ENCODE measurements at places on chromosomes 6 and 20.

GRCh38 chr6:74458536-74458935 is 747.3 kb downstream of the COL12A1 start:
- no peak for DNase-seq

- DNase-seq: no peak
Observed at GRCh38 chr20:4573564-4574355, 147.9 kb upstream of the PRND start.

GRCh38 chr6:154613137-154613676 is 102.7 kb upstream of the CNKSR3 start:
- no peak for DNase-seq

DNA sequence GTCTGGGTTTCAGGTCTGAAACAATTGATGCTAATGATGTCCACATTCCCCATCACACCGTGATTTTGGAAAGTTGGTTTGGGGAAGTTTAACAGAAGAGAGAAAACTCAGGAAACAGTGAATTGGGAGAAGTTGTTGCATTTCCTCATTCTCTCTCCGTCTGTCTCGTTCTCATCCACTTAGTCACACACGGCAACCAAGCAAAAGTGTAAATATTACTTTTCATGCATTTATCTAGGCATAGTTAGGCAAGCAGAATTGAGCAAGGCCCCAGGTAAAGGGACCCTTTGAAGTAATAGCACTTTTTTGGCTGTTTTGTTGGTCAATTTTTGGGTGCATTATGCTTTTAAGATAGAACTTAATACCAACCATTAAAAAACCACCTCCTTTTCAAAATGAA is 137.0 kb upstream of the SULF2 start:
- DNase-seq: no peak

- no peak for DNase-seq
Observed at GRCh38 chr20:2509468-2509781, 710 bp upstream of the ZNF343 start.

DNA sequence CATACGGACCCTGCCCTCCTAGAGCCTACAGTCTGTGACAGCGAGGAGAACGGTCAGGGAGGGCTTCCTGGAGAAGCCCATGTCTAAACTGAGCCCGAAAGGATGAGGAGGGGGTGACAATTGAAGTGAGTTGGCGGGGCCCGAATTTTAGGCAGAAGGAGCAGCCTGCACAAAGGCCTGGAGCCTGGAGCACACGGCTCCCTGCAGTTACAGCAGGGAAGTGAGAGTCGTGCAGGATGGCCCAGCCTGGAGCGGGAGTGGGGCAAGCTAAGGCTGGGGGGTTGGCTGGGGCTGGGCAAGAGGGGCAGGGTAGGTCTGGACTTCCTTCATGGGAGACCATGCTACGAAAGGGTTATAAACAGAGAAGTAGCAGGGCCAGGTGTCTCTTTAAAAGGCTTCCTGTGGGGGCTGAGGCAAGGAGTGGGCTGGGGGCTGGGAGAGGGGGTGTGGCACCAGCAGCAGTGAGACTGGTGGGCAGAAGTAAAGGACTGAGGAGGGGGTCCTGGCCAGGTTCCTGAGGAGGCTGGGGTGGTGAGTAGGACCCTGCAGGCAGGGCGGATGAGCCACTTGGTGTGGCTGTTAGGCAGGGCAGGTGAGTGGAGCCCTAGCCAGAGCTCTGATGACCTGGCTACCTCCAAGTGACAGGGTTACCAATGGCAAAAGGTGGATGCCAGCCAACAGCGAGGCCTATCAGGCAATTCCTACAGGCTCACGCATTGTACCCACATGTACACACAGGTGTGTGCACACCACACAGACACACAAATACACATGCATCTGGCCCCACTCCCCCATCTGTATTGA is 119.2 kb downstream of the MRPL14 start:
- no peak for DNase-seq

DNA sequence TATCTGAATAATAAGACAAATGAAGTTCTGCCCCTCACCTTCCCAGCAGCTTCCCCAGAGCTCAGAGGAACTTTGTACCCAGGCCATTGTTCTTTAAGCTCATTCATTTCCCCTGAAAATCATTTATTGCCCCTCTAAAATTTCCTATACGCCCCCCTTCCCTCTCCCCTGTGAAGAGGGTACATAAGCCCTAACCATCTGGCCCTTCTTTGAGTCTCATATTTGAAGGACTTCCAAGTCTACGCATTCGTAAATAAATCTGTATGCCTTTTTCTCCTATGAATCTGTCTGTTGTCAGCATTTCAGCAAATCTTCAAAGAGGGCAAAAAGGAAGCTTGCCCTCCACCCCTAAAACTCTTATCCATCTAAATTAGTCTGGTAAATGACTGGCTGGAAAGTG is 73.1 kb upstream of the DST start:
- DNase-seq: no peak

GRCh38 chr20:34585019-34585418 is 26.5 kb downstream of the MAP1LC3A start:
- no peak for DNase-seq

DNA sequence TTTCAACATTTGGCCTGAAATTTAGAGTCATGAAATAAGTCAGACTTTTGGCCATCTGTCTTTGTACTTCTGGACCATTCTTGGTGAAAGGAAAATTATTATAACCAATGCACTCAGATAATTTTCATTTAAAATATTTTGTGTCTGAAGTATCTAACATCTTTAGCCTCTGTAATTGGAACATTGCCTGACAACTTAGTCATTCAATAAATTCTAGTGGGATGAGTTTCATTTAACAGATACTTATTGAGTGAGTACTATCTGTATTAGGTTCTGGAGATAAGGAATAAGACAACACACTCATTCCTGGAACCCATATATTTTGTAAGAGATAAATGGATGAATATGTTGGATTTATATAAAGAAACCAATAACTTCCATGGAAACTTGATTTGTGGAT is 536.0 kb downstream of the BCKDHB start:
- no peak for DNase-seq

- DNase-seq: no peak
Observed at GRCh38 chr6:91487696-91488392, 901.0 kb upstream of the MAP3K7 start.

- no peak for DNase-seq
Observed at GRCh38 chr6:92521553-92521952, 897.8 kb downstream of the EPHA7 start.

DNA sequence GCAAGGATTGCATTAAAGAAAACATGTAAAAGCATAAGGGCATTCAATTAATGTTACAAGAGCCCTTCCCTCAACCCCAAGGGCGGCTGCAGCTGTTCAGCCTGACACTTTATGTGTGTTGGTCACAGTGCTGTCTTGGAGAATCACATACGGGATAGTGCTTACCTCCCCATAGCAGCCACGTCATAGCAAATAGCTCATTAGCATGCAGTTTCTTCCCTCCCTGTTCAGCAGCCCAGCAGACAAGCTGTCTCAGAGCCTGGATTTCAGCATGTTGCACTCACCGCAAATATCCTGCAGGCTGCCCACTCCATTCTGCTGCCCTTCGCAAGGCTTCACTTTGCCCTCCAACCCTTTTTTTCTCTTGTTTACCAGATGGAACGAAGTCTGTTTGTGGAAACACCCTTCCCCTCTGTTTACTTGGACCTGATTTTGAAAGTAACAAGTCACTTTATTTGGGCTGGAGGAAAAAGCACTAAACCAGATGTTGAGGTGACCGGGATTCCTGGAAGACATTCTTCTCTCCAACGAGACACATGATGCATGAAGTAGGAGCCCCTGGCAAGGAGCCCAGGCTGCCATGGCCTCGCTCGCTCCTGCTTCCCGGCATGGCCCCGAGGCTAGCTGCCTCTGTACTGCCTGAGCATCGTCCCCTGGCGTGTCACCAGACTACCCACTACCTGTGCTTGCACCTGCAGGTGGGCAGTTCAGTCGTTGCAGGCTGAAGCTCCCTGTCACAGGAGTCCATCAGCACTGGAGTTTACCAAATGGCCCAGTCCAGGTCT is 151.6 kb upstream of the GMDS start:
- no peak for DNase-seq

GRCh38 chr6:167409694-167410093 is 84.8 kb downstream of the TTLL2 start:
- no peak for DNase-seq

DNA sequence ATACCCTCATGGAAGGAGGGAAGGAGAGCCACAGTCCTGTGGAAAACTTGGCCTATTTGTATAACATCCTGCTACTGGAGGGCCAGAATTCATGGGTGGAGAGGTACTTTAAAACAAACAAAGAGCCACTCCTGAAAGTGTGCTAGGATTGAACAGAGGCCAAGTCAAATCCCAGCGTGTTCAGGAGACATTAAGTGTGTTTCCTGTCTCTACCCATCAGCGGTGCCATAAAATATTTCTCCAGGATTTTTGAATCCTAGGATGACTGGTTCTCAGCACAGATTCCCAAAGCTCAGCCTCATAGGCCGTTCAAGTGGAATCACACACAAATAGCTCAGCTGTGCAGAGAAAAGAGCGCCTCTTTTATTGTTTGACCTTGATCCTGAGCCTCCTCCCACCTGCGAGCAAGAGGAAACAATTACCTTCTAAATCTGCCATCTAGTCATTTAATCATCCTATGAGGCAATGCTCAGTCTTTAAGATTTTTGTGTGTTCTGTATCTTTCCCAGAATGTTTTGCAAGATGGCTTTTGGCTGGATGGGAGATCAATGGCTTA is 31.8 kb upstream of the RALGAPA2 start:
- DNase-seq: no peak

DNA sequence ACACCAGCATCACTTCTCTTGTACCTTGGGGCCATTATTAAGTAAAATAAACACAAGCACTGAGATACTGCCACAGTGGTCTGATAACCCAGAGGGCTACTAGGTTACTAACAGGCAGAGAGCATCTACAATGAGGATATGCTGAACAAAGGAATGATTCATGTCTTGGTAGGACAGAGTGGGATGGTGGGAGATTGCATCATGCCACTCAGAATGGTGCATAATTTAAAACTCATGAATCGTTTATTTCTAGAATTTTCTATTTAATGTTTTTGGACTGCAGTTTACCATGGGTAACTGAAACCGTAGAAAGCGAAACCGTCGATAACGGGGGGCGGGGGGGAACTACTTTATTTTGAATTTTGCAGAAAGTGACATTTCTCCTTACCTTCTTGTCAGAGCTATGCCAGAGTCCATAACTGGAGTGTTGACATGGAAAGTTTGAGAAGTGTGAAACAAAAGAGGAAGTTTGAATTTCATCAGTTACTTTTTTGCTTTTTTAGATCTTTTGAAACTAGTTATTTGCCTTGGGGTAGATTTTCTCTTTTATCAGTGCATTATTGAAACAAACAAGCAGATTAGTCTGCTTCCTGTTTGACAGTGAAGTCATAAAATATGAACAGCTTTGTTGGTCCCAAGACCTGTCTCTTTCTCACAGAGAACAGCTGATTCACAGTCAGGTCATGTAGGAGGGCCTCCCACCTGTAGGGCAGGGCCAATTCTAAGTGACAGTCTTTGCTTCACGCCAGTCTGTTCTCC is 124.9 kb downstream of the KLHL32 start:
- no peak for DNase-seq

- no peak for DNase-seq
Observed at GRCh38 chr20:38139977-38140753, 24.9 kb downstream of the TGM2 start.

DNA sequence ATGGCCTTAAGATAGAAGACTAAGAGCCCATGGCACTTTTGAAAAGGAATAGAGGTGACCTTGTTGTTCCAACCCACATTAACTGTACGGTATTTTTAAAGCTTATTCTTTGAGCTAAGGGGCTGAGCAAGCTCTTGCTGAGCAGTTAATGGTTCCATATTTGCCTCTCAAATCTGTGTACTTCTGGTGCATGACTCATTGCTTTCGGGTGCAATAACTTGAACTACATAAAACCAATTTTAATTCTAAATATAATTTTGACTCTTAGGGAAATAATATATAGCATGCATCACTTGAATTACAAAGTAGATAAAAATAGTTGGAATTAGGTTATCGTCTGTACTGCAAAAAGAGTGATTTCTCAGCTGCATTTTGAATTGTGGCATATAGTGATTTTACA is 348.1 kb upstream of the CITED2 start:
- DNase-seq: no peak

- DNase-seq: no peak
Observed at GRCh38 chr6:100671740-100672139, 207.0 kb upstream of the SIM1 start.

DNA sequence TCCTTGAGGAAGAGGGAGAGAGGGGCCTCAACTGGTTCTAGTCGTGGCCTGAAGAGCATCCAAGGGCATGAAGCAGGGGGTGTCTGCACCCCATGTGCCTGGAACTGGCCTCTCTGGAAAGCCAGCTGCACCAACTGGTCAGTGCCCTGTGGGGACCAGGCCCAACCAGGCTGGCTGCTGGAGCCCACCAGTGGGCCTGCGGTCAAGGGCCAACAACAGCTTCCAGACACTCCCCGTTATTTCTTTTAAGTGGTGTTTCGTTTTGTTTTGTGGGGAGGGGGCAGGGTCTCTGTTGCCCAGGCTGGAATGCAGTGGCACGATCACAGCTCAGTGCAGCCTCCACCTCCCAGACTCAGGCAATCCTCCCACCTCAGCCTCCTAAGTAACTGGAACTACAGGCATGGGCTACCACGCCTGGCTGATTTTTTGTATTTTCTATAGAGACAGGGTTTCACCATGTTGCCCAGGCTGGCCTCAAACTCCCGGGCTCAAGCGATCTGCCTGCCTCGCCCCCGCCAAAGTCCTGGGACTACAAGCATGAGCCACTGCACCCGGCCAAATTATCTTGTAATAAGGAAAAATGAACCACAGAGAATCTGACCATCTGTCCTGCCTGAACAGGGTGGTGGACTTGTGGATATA is 11.9 kb upstream of the C20orf144 start:
- no peak for DNase-seq

- DNase-seq: no peak
Observed at GRCh38 chr6:132819405-132820161, 5.2 kb downstream of the RPS12 start.

- DNase-seq: no peak
Observed at GRCh38 chr6:6397842-6398241, 77.4 kb upstream of the F13A1 start.

DNA sequence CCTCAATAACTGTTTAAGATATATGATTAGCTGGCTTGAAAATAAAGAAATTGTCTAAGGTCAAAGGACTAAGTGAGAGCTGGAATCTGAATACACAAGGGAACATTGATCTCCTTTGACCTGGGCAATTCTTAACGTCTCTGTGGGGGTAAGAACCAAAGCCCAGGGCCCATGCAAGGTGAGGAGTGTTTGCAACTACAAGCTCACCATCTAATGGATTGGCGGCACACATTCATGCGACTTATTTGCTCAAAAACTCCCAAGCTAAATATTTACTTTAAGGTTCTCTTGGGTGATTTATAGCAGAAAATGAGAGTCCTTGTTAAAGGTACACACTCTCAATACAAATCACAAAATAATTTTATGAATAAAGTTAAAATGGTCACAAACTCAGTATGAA is 392.0 kb upstream of the FLRT3 start:
- no peak for DNase-seq

DNA sequence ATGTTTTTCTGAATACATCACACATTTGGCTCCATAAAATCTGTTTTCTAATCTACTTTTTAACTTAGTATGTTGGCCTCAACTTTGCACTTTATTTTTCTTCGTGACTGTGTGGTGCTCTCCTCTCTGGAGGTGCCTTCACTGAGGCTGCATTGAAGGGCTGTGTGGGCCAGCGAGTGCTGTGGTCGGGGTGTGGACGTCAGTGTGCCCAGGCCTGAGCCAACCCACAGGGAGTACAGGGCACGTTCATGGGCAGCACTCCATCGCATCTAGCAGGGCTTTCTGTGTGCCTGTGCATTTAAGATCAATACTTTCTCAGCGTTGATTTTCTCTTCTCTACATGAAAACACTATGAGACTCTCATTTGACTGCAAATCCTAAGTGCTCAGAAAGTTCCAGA is 37.8 kb downstream of the DACT2 start:
- DNase-seq: no peak

- DNase-seq: no peak
Observed at GRCh38 chr6:81818901-81819361, 66.5 kb upstream of the TENT5A start.
